Activated naive CD8-positive, alpha-beta T cell treated with anti-CD3 and anti-CD28 coated beads for 36 hours (primary cell): ENCODE measurements at places on chromosomes 2 and 18.
A peak's percentile ranks its signal among the peaks of the same experiment; 100 is the strongest.

- H3K4me3 ChIP-seq, result no peak overlapping the region
- H3K36me3 ChIP-seq, result peaks cover 2% of the 10 kb centered on the region
- H3K27me3 ChIP-seq, result peaks cover 5% of the 10 kb centered on the region
Measured at GRCh38 chr2:75493230-75493629, 67.5 kb downstream of the EVA1A start.

- no peak overlapping the region for H3K4me3 ChIP-seq
- H3K4me1 ChIP-seq, result peaks cover 42% of the 10 kb centered on the region
Measured at GRCh38 chr2:110842048-110842447, 109.7 kb downstream of the ACOXL start.

DNA sequence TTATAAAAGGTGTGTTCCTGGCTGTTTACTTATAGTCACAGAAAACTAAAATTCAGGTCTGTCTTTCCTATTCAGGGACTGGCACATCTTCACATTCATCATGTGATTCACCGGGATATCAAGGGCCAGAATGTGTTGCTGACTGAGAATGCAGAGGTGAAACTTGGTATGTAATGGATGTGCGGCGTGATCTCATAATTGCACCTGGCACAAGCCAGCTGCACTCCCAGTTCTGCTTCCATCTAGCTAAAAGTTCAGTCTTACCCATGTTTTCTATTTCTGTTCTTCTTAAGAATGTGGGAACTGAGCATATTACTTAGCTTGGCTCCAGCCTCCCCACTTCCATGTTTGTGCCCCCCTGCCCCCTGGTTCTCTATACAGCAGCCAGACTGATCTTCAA, 131.9 kb downstream of the MAP4K4 start:
- H3K4me3 ChIP-seq, result no peak overlapping the region
- H3K4me1 ChIP-seq, result peaks cover 59% of the 10 kb centered on the region
- no peak for DNase-seq
- no peaks in the 10 kb centered on the region for H3K27me3 ChIP-seq
- peaks cover 35% of the 10 kb centered on the region for H3K36me3 ChIP-seq
- peak overlapping the region; percentile 70 for H3K27ac ChIP-seq

DNA sequence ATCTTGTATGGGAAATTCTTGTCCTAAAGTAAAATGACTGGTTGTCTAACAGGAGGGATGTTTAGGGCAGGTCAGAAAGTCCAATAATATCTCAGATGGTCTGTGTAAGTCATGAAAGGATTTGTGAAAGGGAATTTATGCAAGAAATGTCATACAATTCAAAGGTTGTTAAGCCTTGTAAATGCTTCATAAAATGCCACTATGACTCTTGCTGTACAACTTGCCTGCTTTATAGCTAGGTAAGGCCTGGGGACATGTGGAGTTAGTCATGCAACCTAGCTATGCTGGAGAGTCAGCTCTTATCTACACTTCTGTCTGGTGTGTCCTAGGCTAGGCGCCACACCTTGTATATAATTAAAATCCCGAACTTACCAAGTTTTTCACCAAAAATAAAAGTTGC, 36.9 kb upstream of the VWA3B start:
- H3K27ac ChIP-seq, result no peak overlapping the region
- no peak for DNase-seq
- peaks cover 6% of the 10 kb centered on the region for H3K27me3 ChIP-seq
- peaks cover 6% of the 10 kb centered on the region for H3K36me3 ChIP-seq
- H3K4me1 ChIP-seq, result no peaks in the 10 kb centered on the region

DNA sequence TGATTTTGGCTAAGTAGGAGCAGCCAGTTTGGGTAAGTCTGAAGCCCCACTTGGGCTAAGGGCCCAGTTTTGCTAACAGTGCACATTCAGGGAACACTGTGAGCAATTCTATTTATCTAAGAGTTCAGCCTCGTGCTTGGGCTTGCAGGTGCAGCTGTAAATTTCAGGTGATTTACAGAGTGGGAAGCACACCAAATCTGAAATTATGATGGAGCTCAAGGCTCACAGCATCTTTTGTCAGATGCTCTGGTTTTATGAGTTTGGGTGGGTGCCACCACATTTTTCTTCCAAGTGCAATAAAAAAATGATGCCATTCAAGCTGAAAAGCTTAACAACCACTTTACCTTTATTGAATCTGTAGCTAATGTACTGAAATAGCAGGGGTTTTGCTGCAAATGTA, 671.2 kb downstream of the LRRTM4 start:
- no peaks in the 10 kb centered on the region for H3K27me3 ChIP-seq
- no peaks in the 10 kb centered on the region for H3K4me1 ChIP-seq
- no peak for DNase-seq
- no peak overlapping the region for H3K27ac ChIP-seq
- no peak overlapping the region for H3K4me3 ChIP-seq

DNA sequence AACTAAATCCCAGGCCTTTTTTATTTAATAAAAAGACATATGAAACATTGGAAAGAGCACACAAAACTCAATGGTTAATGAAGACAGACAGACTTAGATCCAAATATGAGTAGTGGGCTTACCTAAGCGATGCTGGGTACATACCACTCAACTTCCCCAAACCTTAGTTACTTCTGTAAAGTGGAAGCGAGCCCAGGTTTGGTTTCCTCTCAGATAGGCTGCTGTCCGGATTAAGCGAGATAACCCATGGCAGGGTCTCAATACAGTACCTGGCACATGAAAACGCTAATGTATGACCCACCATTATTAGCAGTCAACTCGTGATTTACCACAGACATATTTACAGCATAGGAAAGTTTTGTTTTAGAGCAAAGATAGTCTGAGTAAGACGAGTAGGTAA, 21.6 kb downstream of the MBOAT2 start:
- no peak overlapping the region for H3K27ac ChIP-seq
- no peaks in the 10 kb centered on the region for H3K36me3 ChIP-seq
- H3K4me1 ChIP-seq, result no peaks in the 10 kb centered on the region
- no peak overlapping the region for H3K4me3 ChIP-seq
- DNase-seq, result no peak

DNA sequence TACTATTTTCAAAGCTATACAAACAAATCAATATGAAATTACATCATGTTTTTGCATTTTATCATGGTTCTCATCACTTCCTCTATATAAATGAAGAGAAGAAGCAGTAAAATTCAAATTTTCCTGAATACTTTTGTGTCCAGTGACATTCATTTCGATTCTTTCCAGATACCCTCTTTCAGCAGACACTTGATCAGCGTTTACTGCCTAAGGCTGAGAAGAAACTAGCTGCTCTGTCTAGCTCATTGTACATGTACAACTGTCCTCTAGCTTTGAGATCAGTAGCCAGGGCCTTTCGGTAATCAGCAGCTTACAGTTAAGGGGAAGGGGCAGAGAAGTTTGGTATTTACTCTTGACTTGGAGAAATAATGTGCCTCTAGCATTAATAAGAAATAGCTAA, 4.8 kb downstream of the VRK2 start:
- no peak for DNase-seq
- no peaks in the 10 kb centered on the region for H3K27me3 ChIP-seq
- H3K36me3 ChIP-seq, result peaks cover 18% of the 10 kb centered on the region
- H3K4me3 ChIP-seq, result no peak overlapping the region

GRCh38 chr18:45384137-45384961, 230.9 kb upstream of the SLC14A2 start:
- peaks cover 42% of the 10 kb centered on the region for H3K27me3 ChIP-seq
- no peak overlapping the region for H3K4me3 ChIP-seq
- H3K4me1 ChIP-seq, result peaks cover 6% of the 10 kb centered on the region
- no peaks in the 10 kb centered on the region for H3K36me3 ChIP-seq
- H3K27ac ChIP-seq, result no peak overlapping the region

- peak; percentile 26 for DNase-seq
- H3K27me3 ChIP-seq, result no peaks in the 10 kb centered on the region
- peak overlapping the region; percentile 66 for H3K4me3 ChIP-seq
- H3K4me1 ChIP-seq, result peaks cover 40% of the 10 kb centered on the region
- H3K27ac ChIP-seq, result peak overlapping the region; percentile 97
- peaks cover 5% of the 10 kb centered on the region for H3K36me3 ChIP-seq
Measured at GRCh38 chr2:113692698-113693428, 63.6 kb downstream of the SLC35F5 start.

DNA sequence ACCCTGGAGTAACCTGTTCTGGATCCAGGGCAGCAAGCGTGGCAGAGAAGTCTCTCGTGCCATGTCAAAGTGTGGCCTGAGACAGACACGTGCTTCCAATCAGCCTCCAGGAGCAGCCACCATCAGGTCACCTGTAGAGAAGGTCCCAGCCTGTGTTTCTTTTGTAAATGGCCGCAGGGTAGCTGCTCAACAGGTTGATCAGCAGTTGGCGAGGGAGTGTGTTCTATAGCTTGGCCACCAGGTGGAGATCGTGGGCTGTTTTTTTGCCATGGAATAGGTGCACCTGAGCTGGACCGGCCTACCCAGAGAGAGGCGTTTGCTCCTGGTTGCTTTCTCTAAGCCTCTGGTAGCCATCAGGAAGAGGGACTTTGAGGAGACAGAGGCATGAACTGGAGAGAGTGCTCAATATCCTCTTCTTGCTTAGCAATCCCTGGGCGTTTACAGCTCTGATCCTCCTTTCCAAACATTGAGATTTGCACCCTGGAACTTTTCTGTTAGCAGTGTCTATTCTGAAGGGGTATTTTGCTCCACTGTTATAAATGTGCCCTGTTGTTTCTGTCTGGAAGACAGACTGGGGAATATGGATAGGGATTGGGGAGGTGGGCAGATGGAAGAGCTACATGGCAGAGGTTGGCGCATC, 34.2 kb upstream of the EN1 start:
- no peak overlapping the region for H3K4me3 ChIP-seq
- H3K4me1 ChIP-seq, result peaks cover 9% of the 10 kb centered on the region
- H3K36me3 ChIP-seq, result no peaks in the 10 kb centered on the region
- DNase-seq, result peak; percentile 63

- no peaks in the 10 kb centered on the region for H3K27me3 ChIP-seq
- no peak overlapping the region for H3K27ac ChIP-seq
- no peak for DNase-seq
- no peak overlapping the region for H3K4me3 ChIP-seq
- no peaks in the 10 kb centered on the region for H3K36me3 ChIP-seq
Measured at GRCh38 chr2:69132960-69133590, 120.1 kb downstream of the ANTXR1 start.

DNA sequence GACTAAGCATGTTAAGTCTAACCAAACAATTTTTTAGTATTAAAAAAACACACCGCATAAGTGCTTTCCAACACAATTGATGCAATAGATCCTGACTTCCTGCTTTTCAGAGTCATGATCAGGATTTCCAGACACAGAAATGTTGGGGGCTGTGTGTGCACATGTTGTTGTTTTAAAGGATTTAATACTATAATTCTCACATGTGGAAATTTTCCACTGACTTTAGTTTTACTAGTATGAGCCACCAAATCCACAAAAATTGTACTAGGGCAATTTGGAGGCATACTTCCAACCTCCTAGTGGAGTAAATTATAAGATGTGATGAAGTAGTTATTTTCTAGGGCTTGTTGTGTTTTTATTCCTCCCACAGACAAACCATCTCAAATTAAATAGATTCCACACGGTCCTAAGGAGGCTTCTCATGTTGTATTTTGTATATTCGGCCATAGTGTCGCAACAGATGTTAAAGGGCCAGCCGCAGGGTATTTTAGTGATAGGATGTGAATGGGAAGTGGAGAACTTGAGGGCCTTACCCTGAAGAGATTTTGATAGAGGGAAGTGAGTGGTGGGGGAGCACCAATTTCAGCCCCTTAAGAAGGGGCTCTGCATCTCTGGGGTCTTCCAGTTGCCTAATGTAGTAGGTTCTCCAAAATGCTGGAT, 108.9 kb upstream of the KLF7 start:
- H3K27me3 ChIP-seq, result no peaks in the 10 kb centered on the region
- peaks cover 4% of the 10 kb centered on the region for H3K4me1 ChIP-seq
- no peak overlapping the region for H3K4me3 ChIP-seq
- H3K36me3 ChIP-seq, result no peaks in the 10 kb centered on the region
- no peak overlapping the region for H3K27ac ChIP-seq

DNA sequence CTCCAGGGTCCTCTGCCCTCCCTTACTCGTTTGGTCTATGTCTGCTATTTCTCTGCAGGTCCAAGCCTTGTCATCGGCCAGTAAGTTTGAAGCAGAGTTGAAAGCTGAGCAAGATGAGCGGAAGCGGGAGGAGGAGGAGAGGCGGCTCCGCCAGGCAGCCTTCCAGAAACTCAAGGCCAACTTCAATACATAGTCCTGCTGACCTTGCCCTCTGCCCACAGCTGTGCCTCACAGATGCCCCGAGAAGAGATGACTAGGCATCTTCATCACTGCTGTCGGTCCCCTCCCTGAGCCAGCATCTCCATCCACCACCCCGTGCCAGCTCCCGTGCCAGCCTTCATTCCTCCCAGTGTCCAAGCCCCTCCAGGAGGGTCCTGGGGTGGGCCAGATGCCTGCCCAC, 15.6 kb upstream of the GIGYF2 start:
- DNase-seq, result no peak
- no peak overlapping the region for H3K27ac ChIP-seq
- H3K27me3 ChIP-seq, result peaks cover 16% of the 10 kb centered on the region
- H3K4me3 ChIP-seq, result no peak overlapping the region

DNA sequence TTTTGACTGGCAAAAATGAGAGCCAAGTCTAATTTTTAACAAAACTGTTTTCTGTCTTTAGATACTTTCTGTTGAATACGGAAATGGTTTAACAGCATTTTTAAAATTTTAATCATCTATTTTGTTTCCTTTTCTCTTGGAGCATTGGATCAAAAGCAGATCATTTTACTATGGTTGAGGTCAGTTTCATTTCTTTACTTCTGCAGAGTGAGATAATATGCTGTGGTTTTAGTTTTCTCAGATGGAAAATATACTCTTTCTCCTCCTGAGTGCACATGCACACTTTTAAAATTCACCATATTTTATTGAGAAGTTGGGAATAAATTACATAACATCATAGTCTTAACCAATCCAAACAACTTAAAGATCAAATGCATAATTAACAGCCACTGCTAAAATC, 283.3 kb downstream of the SLC8A1 start:
- H3K4me1 ChIP-seq, result peaks cover 7% of the 10 kb centered on the region
- H3K27ac ChIP-seq, result no peak overlapping the region
- H3K27me3 ChIP-seq, result no peaks in the 10 kb centered on the region
- H3K36me3 ChIP-seq, result no peaks in the 10 kb centered on the region
- no peak for DNase-seq

DNA sequence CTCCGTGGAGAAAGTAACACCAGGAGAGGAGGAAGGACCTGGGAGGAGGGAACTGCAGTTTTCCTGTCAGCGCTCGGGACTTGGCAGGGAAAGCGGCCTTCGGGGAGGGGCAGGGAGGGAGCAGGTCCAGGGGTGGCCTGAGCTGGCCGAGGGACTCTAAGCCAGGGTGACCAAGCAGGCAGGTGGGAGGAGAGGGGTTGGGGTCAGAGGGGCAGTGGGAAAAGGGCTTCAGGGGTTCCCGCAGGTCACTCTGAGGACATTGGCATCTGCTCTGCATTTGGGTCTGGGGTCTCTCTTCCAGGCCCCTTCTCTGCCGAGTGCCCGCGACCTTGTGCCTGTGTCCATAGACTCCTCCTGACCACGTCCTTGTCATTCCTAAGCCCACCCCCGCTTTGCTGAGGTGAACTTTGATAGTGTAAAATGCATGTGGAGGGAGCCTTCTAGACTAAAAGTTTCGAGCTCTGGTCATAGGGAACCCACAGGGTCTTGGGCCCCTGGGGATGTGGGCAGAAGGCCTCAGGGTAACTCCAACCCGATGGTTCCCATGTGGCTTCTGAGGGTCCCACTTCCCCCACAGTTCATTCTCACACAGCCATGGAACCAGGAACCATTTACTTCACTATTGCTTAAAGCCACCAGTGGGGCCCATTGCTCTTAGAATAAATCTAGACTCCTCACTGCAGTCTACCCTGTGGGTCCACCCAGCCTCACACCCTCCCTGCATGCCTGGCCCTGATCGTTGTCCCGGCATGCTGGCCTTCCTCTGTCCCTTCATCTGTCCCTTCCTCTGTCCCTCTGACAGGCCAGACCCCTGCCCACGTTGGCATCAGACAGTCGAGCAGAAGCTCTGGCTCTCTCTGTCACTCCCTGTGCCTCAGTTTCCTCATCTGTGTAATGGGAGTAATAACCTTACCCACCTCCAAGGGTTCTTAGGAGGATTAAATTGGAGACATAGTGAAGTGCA, 229.2 kb downstream of the SEPTIN10 start:
- no peak for DNase-seq
- H3K4me3 ChIP-seq, result no peak overlapping the region
- H3K27me3 ChIP-seq, result no peaks in the 10 kb centered on the region
- H3K4me1 ChIP-seq, result no peaks in the 10 kb centered on the region
- H3K27ac ChIP-seq, result no peak overlapping the region
